Activated CD4-positive, alpha-beta memory T cell treated with anti-CD3 and anti-CD28 coated beads, Interleukin-2, amount 10 ng/mL, durations not matched to agents 7 days and 5 days (primary cell): ENCODE measurements at places on chromosomes 5 and 9. TPM values are rescaled to one million over a fixed set of nuclear protein-coding genes. Genes with fewer than 3 reads are reported as not detected.

TBC1D13 gene
- total RNA-seq = 18.0 TPM

NOXA1 gene
- 0.50 TPM for total RNA-seq

PCDHGA5 gene
- not detected for total RNA-seq

ZNF608 gene
- total RNA-seq = not detected

EFNA5 gene
- total RNA-seq = not detected

MEIKIN gene
- 2.2 TPM for total RNA-seq

SPAG8 gene
- total RNA-seq = 2.0 TPM

- DNase-seq = peak; percentile 18
Measured at GRCh38 chr5:156835905-156836304, 14.2 kb upstream of the PPP1R2B start.

DNA sequence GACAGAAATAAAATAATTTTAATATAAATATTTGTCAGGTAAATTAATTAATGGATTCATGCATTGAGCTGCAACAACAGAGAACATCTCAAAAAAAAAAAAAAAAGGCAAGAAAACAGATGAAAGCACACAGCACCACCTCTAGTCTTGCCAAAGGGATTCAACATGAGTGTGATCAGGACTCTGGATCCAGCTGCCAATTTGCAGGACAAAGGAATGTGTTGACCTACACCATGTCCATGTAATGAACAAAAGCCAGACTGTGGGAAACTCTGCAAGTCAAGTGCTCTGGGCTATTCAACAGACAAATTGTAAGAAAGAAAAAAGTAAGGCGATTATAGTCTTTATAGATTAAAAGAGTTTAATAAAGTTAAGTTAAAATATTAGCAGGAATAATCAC is 769.3 kb downstream of the TLR4 start:
- DNase-seq = no peak

- DNase-seq = no peak
Measured at GRCh38 chr5:36945687-36946086, 69.1 kb downstream of the NIPBL start.

DNA sequence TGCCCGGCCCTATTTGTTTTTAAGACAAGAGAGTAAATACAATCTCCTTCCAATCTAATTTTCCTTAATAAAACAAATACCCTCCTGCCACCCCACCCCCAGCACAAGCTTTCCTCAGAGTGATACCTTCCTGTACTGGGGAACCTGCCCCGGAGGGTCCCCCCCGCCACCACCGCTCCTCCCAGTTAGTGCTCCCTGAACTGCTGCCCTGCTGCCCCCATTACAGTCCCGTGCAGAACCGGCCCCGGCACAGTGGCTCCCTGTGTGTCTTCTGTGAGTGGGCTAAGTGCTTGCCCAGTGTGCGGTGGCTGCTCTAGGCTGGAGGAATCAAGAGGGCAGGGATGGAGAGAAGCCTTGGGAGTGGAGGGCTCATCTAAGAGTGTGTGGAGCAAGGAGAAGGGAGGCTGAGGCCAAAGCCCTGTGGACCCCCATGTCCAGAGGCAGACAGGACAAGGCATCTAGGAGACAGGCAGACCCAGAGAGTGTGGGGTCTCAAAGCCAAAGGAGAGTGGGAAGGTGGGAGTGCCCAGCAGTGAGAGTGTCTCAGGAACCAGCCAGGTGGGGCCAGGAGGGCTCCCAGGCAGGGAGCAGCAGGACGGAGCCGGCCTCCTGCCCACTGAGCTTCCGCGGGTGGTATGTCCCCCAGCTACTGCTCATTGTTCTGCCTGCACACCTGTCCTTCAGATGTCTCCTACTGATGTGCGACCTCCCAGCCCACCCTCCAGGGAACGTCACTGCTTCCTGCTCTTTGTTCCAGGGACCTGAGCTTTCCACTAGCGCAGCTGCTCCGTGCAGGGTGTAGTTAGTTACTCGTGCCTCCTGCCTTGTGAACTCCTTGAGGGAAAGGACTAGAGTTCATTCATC is 129.0 kb downstream of the DAB2IP start:
- peak; percentile 12 for DNase-seq

DNA sequence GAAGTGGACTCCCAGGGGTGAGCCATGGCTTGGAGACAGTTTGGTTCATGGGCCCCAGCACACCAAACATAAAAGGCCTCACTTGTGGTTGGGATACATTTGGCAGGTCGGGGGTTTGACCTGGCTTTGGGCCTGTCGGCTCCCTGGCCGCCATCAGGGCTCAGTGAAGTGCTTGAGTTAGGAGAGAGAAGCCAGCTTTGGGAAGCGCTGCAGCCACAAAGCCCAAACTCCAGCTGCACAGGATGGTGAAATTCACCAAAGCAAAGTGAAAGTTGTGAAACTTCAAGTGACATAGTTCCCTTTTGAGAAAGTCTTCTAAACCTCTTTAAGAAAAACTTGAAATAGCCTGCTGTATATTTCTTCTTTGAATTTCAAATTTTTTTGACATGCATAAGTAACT is 27.5 kb downstream of the SLC46A2 start:
- DNase-seq = no peak

GRCh38 chr5:61394793-61395192 is 62.7 kb downstream of the ZSWIM6 start:
- no peak for DNase-seq

DNA sequence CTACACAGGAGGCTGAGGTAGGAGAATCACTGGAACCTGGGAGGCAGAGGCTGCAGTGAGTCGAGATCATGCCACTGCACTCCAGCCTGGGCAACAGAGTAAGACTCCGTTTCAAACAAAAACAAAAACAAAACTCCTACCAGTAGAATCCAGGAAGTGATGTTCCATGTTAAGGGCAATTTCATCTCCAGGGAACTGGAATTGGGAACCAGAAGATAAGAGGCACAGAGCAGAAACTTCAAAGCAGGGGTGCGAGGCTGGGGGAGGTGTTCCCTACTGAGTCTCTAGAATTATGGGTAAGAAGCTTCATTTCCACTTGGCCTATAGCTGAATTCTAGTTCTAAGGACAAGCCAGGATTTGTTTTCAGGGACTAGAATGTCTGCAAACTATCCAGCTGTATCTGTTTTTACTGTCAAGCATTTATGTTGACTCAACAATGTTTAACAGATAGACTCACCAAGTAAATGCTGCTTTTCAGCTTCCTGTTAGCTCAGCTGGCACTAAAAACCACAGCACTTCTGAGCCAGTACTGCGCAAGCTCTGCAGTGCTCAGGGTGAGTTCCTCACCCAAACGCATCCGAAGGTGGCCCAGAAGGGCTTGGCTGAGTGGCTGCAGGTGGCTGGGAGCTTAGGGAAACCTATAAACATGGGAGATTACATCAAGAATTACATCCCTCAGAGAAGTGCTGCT is 320.1 kb downstream of the MTRR start:
- no peak for DNase-seq

- no peak for DNase-seq
Measured at GRCh38 chr5:171306166-171306565, 2.9 kb upstream of the TLX3 start.

DNA sequence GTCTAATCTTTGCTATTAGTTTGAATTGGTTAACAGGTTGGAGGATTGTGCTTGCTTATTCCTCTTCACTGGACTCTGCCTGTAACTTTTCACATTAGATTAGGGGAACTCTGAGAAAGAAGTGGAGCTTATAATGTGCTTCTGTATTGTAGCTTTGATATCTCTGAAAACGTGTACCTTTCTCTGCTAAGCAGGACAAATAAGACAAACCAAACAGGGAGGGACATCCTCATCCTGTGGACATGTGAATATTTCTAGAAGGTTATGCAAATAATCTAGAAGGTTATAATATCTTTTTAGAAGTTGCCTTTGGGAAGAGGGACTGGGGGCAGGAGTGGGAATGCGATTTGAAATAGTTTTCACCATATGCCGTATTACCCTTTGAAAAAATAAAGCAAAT is 11.7 kb downstream of the IQGAP2 start:
- DNase-seq = no peak

DNA sequence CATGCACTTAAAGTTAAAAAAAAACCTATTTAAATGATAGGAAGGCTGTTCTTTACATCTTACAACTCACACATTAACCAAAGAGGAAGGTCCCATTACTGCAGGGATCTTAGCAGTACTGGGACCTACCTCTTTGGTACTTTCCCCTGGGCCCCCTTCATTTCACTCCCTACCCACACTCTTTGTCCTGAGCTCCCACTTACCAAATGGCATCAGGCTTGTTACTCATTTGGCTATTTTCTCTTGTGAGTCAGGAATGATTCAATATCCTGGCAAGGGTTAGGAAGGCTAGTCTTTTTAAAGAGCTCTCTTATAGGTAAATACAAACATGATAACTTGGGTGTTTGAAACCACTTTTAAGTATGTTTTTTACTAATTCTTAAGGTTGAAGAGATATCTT is 117.4 kb upstream of the ELL2 start:
- no peak for DNase-seq

- DNase-seq = no peak
Measured at GRCh38 chr9:100689635-100690034, 111.8 kb downstream of the CAVIN4 start.

DNA sequence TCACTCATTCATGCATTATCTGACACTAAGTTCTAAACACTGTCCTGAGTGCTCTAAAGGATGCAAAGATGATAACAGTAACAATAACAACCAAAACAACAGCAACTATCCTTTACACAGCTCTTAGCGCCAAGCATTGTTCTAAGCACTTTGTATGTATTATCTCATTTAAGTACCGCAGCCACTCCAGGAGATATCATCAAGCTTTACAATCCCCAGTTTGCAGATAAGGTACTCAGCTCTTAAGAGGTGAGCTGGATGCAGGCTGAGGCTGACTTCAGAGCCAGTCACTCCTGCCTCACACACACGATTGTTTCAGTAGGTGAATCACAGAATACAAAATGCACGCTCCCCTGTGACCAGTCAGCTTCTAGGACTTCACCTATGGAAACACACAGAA is 141.8 kb downstream of the PAX5 start:
- no peak for DNase-seq

- DNase-seq = no peak
Measured at GRCh38 chr5:155952486-155953089, 374.4 kb upstream of the SGCD start.

DNA sequence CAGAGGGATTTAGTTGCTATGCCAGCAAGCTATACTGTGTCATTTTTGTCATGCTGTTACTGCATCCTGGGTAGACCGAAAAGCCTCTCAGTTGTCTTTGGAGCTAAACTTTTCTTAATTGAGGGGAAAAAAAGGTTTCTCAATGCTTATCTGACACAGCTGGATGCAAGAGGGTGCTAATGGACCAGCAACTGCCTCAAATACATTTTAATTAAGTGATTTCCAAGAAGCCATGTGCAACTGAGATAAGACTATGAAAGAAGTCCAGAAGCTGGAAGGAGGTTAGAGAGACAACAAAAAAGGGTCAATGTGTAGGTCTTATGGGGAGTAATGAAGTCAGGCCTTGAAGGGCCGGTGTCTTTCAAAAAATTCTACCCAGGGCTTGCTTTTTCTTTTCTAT is 465.7 kb upstream of the DMAC1 start:
- DNase-seq = no peak

DNA sequence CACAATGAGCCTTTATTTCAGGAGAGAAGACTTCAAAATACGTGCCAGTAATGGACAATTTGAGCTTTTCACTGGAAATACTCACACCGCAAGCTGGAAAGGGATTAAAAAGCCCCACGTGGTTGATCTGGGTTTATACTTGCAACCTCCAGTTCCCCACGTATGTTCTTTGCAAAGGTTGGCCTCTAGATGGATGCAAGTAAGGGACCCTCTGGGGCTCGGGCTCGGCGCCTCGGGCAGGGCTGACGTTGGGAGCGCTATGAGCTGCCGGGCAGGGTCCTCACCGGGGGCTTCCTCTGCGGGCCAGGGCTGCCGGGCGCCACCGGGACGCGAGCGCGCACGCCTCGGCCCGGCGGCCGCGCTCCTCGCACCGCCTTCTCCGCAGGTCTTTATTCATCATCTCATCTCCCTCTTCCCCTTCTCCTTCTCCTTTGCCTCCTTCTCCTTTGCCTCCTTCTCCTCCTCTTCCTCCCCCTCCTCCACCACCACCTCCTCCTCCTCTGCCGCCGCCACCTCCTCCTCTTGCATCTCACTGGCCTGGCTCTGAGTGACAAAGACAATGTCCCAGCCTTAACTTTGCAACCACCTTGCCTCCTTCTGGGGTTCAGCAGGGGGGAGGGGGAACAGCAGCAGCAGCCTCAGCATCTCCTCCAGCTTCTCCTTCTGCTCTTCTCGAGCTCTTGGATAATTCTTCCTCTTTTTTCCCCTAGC is 701 bp upstream of the ZNF462 start:
- DNase-seq = no peak

DNA sequence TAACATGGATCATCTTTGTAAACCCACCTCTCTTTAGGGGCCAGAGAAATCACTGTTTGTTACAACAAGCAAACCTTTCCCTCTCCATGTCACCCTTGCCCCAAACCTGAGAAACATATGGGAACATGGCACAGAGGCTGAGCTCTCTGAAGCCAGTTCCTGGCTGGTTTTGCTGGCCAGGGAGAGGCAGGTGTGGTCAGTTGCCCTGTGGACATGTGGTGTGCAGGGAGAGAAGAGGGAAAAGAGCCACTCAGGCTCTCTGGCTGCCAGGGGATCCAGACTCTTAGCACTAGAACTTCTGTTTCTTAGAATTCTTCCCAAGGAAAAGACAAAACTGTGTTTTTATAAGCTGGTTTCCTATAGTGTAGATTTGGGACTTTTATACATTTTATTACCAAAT is 4.6 kb upstream of the CATSPER3 start:
- no peak for DNase-seq
